ENCODE measurements at places on chromosomes 1 and 21.

DNA sequence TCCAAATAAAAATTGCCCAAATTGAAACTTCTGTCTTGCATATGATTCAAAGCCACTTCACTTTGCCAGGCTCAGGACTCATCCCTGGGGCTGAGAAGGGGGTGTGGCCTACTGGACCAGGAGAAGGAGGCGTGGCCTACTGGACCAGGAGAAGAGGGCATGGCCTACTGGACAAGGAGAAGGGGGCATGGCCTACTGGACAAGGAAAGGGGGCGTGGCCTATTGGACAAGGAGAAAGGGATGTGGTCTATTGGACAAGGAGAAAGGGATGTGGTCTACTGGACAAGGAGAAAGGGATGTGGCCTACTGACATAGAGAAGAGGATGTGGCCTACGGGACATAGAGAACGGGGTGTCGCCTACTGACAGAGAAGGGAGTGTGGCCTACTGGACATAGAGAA, 405.3 kb downstream of the RRAGC start:
- DNase-seq = no peak

DNA sequence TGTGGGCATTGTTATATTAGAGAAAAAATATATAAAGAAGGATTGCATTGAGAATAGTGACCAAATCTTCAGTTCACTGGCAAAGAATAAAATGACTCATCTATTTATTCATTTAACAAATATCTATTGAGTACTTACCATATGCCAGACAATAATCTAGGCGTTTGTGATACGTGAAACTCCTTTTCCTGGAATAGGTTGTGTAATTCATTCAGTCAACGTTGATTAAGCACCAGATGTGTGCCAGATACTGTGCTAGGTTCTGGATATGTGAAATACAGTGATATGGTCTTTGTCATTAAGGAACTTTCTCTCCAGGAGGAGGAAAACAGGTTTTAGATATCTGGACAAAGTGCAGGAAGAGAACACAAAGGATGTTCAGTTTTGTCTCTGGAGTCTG, 344.5 kb downstream of the RWDD3 start:
- no peak for DNase-seq

DNA sequence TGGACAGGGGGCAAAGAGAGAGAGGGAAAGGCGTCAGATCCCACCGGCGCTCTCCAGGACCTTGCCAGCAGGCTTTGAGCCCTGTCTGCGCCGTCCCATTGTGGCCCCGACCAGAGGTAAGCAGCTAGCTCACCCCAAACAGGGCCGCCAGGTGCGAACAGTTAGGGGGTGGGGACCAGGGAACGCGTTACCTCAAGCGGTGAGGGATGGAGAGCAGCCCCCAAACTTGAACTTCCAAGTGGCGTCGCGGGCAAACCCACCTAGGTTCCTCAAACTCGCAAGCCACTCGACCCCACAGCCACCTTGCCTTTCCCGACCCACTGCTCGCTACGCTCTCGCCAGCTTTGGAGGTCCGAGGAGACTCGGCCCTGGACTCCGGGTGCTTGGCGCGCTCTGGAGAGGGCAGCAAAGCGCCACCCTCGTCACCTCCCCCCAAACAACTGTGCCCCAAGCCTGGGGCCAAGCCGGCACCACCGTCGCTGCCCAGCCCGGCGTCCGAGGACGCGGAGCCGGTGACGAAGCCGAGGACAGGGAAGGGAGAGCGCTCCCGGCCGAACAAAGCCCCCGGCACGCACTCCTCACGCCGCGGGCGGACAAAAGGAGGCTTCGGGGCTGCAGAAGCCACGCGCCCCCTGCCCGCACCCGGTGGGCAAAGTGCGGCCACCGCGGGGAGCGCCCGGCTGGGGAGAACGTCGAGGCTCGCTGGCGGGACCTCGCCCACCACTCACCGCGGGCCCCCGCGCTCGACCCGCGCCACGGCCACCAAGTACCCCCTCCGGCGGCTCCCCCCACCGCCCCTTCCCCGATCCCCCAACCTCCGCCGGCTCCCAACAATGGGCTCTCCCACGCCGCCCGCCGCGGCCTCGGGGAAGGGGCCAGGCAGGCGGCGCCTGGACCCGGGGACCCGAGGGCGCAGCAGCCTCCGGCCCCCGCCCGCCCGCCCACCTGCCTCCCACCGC, 976 bp downstream of the SSBP3 start:
- DNase-seq = no peak

DNA sequence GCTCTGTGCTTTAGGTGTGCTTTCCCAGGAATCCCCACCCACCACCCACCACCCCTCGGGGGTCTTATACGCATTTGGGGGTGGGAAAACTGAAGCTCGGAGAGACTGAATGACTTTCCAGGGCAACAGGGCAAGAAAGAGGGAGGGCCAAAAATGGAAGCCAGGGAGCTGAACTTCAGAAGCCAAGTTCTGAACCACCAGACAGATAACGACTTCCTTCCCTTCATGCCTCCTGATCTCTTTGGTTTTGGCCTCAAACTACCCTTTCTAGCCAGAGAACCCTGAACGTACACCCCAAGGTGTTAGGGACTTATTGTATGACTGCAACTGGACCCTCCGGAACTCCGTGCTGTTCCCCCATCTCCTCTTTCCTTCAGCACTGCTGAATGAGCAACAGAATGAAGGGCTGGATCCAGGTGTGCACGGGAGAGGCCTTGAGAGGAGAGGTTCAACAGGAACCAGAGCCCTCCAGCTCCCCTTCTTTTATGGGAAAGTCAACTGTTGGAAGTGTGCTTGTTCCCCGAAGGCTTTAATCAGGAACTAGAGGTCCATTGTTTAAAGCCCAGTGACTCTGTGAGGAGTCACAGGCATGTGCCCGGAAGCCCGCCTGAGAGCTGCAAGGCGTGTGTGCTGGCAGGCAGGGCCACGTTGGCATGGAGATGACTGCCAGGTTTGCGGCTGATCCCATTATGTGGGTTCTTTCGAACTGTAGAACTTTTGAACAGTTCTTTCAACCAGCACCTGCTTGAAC, 3.1 kb downstream of the BACE2 start:
- no peak for DNase-seq

- no peak for DNase-seq
Observed at GRCh38 chr1:14958249-14959058, 195.1 kb upstream of the TMEM51 start.

DNA sequence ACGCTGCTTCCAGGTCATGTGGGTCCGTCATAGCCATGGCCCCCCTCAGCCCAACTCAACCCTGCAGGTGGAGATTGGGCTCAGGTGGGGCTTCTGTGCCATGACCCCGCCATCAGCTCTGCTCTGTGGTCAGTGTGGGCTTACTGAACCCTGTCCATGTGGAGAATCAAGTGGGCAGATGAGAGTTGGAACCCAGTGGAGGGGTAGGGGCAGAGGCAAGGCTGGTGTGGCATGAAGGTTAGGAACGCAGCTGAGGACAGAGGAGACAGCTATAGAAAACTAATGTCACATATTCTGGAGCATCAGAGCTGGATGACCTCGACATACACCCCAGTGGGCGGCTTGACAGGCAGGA, 355.9 kb downstream of the PTPRU start:
- no peak for DNase-seq

GRCh38 chr21:41972511-41973205, 18.8 kb upstream of the C2CD2 start:
- DNase-seq = no peak

- DNase-seq = no peak
Observed at GRCh38 chr1:175944591-175944990, 201.2 kb upstream of the TNR start.

GRCh38 chr1:85240643-85241042, 18.8 kb downstream of the C1orf52 start:
- DNase-seq = no peak

DNA sequence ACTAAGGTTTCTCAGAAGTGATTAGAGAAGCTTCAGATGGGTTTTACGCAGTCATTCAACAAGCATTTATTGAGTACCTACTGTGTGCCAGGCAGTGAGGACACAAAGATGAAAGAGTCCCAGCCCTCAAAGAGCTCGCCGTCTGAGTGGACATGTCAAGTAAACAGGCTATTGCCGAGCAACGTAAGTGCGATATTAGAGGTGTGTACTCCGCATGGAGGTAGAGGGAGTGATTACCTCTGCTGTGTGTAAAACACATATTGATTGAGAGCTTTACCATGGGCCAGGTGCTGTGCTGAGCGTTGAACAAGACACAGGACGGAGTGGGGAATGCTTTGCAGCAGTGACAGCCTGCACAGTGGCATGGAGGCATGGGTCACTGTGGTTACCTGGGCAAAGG, 49.5 kb upstream of the GPR37L1 start:
- no peak for DNase-seq

GRCh38 chr1:93820554-93821422, 58.2 kb downstream of the DNTTIP2 start:
- DNase-seq = no peak

GRCh38 chr21:15820327-15820726, 90.5 kb downstream of the USP25 start:
- DNase-seq = no peak

DNA sequence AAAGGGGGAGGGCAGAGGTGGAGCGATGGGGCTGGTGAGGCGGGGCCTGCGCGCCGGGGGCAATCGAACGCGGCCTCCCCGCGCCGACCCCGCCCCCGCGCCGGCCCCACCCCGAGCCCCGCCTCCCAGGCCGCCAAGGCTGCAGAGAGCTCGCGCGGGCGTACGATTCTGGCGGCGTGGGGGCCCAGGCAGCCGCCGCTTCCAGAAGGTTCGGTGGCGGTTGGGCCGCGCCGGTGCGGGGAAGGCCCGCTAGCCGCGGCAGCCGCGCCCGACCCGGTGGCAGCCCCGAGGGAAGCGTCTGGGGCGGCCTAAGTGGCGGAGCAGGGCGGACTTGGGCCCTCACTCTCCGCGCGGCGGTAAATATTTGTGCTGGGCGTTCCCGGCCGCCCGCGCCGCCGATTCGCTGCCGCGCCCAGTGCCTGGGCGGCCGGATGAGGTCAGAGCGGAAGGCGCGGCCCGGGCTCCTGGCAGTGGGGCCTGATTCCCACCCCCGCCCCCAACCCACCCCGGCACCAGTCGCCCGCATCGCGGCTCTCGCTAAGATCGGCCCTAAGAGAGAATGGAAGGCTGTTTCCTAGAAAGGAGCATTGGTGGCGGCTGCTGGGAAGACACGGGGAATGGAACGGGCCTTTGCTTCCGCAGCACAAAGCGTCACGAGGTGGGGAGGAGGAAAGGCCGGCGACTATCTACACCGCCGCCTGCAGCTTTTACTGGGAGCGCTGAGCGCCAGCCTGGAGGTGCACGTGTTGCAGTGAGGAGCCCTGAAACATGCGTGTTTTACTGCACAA, at the start of gene ACOT7:
Gene ACOT7, minus strand, starts transcription at position 368 of the 788 bp plus-strand sequence. CDS start 368 bp downstream, outside the sequence.
- DNase-seq = peak; percentile 81

- DNase-seq = no peak
Observed at GRCh38 chr1:168180148-168180524, 1.4 kb downstream of the TIPRL start.

DNA sequence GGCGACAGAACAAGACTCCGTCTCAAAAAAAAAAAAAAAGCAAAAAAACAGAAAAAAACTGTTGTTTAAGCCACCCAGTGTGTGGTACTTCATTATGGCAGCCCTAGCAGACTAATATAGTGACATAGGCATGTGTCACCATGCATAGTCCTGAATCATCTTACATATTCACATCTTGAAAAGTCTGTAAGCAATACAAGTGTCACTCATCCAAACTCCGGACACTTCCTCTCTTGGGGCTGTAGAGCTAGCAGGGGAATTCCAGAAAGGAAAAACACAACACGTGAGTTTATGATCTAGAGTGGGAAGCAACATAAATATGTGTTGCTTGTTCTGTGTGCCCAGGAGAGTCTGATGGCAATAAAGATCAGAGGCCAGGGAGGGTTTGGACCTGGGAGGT, 81.6 kb upstream of the KCNE2 start:
- no peak for DNase-seq

- no peak for DNase-seq
Observed at GRCh38 chr1:4179914-4180735, 280.1 kb upstream of the C1orf174 start.

DNA sequence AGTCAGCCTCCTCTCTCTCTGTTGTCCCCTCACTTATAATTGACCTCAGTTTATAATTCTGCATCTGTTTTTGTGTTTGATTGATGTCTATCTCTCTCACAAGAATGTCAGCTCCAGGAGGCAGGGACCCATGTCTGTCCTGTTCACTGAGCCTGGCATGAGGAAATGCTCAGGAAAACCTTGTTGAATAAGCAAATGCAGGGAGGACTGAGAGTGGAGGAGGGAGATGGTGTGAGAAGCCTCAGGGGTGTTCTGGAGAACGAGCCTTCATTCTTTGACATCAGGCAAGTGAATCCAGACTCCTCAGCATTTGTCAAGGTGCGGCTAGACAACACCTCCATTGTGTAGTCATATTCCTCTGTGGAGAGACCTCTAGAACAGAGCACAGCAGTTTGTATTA, 45.5 kb downstream of the MAN1C1 start:
- no peak for DNase-seq

All from stimulated activated CD4-positive, alpha-beta T cell treated with anti-CD3 and anti-CD28 coated beads, Interleukin-1b, Interleukin-23, amount 100 ng/mL, for 1 hour (primary cell).